Activated CD4-positive, alpha-beta T cell treated with anti-CD3 and anti-CD28 coated beads, Interleukin-2, amount 50 U/mL, for 1 hour (primary cell): ENCODE measurements at places on chromosomes 11 and 22.
A peak's percentile ranks its signal among the peaks of the same experiment; 100 is the strongest.

DNA sequence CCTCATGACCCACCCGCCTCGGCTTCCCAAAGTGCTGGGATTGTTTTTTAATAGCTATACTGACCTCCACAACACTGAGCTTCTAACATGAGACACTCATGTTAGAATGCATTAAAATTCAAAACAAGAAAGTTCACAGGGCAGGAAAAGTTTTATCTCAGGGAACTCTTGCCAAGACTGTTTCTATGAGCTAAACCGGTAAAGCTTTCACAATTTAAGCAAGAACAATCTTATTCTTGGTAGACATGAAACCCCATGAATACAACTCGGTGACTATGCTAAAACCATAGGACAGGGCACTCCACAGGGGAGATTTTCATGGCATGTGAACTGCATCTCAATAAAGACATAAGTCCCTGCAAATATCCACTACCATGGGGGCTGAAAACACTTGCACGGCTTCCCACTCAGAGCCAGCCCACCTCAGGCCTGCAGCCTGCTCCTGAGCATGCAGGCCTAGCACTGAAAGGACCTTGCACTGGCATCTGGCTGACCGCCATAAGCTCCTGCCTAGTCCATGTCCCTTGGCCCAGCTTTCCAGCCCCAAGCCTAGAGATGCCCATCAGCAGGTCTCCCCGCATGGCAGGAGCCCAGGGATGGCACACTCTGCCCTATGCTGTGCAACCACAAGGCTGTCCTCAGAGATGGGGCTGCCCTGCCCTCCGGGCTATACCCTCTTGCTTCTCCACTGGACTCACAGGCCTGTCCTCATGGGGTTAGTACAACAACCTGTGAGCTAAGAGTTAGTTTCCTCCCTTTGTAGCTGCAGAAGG is 58.4 kb downstream of the DGCR2 start:
- DNase-seq: no peak

DNA sequence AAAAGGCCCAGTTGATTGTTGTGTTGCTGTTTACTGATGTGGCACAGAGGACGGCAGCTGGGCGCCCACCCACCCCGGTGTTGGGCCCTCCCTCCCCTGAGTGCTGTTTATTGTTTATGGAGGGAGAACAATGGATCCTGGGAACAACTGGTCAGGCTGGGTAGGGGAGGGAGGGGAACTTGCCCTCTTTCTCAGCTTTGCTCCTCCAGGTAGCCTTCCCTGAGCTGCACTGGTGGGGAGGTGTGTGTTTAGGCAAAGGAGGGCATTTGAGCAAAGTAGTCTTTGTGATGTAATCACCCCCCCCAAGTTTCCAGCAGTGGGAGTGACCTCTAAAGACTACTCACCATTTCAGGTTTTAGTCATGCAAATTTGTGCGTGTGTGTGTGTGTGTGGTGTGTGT is 1035.3 kb downstream of the NTM start:
- DNase-seq: no peak

- DNase-seq: no peak
These were observed 532 bp downstream of the BET1L start for GRCh38 chr11:206526-207207.

DNA sequence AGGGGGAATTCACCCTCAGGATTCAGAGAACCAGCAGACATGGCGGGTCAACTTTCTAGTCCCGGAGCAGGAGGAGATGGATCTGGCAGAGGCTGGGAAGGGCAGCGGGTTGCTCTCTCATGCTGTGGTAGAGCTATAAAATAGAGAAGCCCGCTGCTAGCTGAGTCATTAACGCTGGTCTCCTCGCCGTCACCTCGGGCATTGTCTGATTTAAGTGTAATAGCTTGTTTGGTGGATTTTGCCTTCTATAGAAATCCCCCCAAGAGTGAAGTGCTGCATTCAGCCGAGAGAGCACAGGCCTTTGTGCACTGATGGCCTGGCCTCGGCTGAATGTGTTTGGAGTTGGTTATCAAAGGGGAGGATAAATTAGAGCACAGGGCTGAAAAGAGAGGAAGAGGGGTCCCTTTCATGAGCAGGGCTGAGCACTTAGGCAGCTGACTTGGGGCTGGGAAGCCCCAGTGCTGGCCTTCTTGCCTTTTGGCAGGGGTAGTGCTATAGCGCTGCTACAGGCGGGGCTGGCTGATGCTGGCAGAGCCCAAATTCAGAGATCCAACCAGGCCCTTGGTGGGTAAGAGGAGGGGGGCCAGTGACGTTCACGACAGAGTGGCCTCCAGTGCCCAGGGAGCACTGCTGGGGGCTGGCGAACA is 161.1 kb upstream of the CADM1 start:
- DNase-seq: no peak

- DNase-seq: no peak
These were observed 313.0 kb downstream of the BRD1 start for GRCh38 chr22:49514641-49515040.

DNA sequence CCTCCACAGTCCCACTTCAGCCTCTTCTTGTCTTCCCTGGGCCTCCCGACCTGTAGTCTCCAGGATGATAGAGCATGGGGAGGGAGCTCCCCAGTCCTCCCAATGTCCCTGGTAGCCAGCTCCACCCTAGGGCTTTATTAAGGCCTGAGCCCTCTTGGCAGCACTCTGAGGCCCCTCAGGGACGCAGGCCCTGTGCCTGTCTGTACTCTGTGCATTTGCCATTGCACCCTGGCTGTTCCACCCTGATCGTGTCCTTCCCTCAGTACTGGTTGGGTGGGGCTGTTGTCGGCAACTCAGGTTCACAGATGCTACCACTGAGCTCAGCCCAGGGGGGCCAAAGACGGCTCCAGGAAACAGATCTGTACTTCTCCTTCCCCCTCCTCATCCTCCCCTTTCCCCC is 7.2 kb downstream of the SSTR3 start:
- DNase-seq: no peak

GRCh38 chr11:17403980-17404759 is 15.7 kb upstream of the KCNJ11 start:
- DNase-seq: no peak

DNA sequence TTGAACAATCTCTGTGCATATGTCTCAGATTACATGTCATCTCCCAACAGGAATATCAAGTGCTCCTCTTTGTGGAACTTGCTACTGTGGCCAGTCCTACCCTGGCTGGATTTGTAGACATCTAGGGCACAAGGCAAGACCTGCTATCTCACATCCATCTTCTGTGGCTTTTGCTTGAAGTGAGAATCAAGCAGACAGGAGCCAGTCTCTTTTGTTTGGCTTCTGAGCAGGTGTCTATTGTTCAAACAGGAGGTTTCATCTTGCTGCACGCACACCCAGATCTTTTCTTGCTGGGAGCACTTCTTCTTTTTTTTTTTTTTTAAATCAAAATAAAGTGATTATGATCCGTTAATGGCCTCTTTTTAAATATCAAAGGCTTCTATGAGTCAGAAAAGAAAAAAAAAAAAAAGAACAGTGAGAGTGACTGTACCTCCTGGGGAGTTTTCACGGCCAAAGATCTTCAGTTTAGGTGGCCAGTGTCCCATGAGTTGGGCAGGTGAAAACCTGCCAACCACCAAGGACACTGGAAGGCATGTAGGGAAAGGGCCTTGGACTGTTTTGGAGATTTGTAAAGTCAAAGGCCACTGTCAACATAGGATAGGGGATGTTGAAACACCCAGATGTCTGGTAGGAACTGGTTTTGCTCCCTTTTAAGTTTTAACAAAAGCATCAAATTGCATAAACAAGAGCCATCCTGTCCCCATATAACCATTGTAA is 78.1 kb downstream of the CD44 start:
- peak; percentile 32 for DNase-seq

GRCh38 chr11:7278314-7278917 is 26.7 kb downstream of the SYT9 start:
- DNase-seq: no peak

DNA sequence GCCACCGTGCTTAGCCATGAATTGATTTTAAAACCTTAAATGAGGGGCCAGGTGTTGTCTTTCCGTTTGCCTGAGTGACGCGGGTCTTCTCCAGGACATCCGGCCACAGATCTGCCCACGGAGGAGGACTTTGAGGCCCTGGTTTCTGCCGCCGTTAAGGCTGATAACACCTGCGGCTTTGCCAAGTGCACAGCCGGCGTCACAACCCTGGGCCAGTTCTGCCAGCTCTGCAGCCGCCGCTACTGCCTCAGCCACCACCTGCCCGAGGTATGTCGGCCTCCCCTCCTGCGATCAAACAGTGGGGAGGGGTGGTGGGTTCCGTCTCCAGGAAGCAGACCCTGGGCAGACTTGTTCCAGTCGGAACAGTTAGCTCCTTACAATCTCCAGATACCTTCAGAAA is 34.4 kb downstream of the IGHMBP2 start:
- no peak for DNase-seq

GRCh38 chr11:38824573-38824972 is 2226.5 kb upstream of the RAG2 start:
- no peak for DNase-seq

- no peak for DNase-seq
These were observed 6.1 kb upstream of the NFAM1 start for GRCh38 chr22:42438293-42438650.

DNA sequence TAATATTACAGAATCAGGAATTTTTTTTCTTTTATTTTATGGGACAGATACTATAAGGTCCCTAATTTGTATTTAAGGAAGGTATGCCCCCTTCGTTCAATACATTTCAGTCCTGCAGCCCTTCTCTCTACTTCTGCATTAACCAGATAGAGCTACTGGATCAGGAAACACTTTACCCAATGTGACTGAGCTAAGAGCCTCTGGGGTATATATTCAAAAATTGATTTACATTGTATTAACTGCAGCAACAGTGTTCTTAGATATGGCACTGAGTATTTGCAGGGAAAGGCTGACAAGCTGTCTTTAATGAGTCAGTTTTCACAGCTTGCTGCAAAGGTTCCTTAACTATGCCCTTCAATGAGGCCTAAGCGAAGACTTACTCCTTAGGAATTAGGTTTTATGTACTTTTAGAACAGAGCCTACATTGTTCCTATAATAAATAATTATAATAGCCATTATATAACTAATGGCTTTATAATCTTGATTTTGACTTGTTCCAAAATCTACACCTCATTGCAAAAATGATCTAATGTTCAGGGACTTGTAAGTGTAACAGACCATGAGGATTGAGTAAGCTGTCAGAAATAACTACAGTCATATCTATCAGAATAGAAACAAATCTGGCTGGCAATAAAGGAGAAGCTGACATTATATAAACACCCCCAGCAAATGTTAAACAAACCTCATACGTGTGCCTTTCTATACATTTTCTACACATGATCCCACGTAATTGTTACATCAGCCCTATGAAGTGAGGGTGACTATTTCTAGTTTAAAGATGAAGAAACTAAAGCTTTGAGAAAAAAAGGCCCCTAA is 55.0 kb downstream of the DDI1 start:
- DNase-seq: no peak

DNA sequence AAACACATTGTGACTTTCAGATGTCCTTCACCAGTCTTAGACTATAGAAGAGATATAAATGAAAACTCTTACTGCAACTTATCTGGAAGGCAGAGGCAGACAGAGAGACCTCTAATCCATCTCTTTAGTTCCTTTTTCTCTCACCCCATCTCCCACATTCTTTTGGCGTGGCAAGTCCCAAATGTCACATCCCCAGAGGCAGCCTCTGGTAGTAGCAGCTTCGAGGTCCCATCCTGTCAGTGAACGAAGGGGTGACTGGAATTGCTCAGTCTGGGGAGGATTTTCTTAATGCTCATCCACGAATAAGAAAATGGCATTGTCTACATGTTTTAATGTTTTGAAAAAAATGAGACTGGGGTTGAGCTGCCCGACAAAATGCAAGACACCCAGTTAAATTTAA is 201.4 kb downstream of the GRIA4 start:
- DNase-seq: no peak

GRCh38 chr22:36927671-36928070 is 14.2 kb downstream of the CSF2RB start:
- DNase-seq: no peak

DNA sequence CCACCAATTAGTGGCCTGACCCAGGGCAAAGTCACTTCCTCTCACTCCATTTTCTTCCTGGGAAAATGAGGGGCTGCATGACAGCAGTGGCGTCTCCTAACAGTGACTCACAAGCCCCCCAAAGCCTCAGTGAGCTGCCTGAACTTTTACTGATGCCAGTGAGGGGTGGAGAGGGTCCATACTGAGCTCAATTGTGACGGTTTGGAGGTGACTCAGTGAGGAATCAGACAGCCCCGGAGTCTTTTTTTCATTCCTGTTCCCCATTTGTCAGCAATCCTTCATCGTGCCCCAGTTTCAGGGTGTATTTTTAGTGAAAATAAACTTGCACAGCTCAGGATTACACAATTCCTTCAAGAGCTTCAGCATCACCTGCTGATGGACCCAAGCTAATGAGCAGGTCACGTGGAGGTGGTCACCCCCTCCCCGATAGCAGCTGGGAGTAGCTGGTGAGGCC is 30.1 kb upstream of the RASD2 start:
- no peak for DNase-seq

DNA sequence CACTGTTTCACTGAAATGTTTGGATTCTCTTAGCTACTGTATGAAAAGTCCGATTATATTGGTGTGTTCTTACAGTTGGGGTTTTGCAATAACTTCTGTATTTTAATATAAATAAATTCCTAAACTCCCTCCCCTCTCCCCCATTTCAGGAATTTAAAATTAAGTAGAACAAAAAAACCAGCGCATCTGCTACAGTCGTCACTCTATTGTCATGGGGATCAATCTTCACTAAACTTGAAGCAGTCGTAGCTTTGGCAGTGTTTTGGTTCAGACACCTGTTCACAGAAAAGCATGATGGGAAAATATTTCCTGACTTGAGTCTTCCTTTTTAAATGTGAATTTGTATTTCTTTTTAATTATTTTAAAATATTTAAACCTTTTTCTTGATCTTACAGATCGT is 9.4 kb downstream of the PIWIL3 start:
- DNase-seq: no peak

DNA sequence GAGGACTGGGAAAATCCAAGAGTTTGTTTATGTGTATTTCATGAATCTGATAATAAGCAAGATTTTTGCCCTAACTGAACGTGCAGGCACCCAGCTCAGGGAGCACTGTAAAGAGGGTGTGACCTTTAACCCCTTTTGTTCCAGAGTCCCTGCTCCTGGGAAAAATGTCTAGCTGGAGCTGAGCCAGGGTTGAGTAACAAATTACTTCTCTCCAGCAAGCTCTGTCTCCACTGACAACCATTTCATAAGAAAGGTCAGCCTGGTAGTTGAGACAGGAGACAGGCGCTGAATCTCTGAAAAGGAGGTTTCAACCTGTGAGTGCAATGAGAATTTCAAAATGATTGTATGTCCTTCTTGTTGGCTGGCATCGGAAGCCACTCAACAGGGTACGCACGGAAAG is 156.4 kb upstream of the NARS2 start:
- DNase-seq: no peak

DNA sequence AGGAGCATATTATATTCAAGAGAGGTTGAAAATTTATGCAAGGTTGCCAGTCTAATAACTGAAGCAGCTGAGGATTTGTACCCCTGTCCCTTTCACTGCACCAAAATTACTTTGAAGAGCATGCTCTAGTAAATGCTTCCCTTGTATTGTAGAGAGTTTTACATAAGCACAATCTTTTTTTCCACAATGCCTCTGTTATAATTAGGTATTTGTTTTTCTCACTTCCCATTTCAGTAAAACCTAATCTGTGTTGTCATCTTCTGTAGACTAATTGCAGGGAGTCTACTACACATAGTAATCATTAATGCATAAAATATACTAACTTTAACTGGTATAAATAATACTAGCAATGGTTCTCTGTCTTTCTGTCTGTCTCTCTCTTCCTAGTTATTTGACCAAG is 718.4 kb upstream of the ANO5 start:
- no peak for DNase-seq
